ENCODE measurements at places on chromosomes 7 and 10.

DNA sequence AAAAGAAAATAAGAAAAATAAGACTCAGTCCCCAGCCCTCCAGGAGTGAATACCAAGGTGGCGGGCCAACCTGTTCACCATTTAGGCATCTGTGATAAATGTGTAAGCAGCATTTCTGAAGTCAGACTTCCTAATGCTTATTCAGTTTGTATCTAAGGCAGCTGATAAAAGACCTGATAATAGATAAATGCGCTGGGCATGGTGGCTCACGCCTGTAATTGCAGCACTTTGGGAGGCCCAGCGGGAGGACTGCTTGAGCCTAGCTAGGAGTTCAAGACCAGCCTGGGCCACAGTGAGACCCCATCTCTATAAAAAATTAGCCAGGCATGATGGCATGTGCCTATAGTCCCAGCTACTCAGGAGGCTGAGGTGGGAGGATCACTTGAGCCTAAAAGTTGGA is 103.6 kb downstream of the SPDYE5 start:
- no peak for DNase-seq

- no peak for DNase-seq
Observed at GRCh38 chr7:124369310-124369709, 336.4 kb upstream of the TMEM229A start.

- DNase-seq = no peak
Observed at GRCh38 chr7:8516976-8517375, 83.6 kb downstream of the NXPH1 start.

- peak; percentile 72 for DNase-seq
Observed at GRCh38 chr7:6729492-6730342, 23.0 kb upstream of the ZNF12 start.

DNA sequence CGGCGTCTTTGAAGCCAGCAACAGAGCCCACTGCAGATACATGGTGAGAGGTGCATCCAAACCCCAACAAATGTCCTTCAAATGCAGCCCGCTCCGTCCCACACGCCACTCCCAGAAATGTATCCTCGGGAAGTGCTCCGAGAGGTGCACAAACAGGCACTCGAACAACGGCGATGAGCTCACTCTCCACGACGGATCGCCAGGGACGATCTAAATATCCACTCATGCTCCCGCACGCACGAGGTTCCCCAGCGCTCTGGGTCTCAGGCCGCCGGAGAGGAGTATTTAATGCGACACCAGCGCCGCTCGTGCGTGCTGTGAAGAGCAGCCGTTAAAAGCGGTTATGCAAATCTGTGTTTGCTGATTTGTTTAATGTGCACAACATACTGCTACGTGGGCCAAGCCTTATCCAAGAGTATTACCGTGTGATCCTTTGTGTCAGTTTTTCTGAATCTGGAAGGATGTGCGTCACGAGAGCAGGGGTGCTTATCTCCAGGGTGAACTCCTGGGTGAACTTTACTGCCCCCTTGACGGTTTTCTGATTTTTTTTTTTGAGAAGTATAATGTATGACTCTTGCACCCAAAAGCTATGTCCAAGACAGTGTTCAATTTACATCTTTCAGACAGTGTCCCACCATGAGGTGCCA is 48.5 kb upstream of the PPP2R2D start:
- no peak for DNase-seq

DNA sequence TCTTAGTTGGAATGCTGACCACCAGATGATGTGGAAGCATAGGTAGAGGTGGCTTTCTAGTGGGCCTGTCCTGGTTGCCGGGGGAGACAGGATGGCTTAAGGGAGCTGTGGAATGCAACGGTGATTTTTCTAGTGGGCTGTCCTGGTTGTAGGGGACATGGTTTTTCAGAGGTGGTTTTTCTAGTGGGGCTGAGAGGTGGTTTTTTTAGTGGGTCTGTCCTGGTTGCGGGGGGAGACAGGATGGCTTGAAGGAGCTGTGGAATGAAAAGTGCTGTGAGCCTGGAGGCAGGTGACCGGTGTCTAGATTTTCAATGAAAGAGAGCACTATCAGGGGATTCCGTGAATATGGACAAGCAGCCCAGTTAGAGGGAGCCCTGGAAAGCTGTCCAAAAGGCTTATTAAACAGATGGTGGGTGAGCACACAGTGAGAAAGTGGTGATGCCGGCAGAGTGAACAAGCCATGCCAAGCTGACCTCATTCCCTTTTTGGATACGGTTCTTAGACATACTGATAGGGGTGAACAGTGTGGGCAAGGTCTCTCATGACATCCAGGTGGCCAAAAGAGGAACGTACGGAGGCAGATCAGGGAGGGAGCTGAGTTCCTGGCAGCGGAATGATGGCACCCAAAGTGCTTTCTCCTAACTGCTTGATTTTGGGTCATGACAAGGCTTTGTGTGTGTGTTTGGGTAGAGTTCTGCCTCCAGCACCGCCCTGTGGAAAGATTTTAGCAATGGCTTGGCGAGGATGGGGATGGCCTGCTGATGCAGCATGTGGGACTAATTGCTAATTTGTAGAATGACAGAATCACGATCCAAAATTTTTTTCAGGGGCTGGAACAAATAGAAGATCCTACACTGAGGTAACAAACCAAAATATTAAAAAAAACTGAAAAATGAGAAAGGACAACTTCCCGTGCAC is 126.6 kb downstream of the TMEM178B start:
- DNase-seq = no peak

GRCh38 chr10:112507046-112507445 is 60.0 kb downstream of the VTI1A start:
- DNase-seq = no peak

GRCh38 chr7:119578116-119578515 is 694.9 kb upstream of the KCND2 start:
- DNase-seq = no peak

GRCh38 chr10:112338957-112339356 is 35.0 kb upstream of the ACSL5 start:
- DNase-seq = no peak

Measured in kidney glomerular epithelial cell (primary cell).